NCI-H1092 (cell line): ENCODE measurements at places on chromosomes 13 and 19.

DNA sequence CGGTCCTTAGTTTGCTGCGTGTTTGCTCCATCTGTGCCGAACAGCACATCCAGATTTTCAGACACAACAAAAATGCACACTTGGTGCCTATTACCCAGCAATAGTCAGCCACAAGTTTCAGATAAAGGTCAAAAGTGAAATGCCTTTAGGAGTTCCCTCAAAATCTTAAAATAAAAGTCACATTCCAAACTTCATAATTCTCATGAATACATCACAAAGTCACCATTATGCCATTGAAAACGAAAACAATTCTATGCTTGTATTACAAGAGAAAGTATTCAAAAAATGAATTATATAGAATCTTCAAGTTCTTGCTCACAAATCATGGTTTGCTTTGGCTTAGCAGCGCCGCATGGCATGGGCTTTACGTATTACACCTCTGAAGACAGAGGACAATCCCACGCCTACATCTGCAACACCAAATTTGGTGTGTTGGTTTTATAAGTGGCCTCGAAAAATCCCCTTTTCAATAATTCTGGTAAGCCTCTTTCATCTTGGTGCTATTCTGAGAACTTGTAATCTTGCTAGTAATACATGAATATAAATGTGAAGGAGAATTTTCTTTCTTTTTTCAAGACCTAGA lies 26.6 kb downstream of the COL4A1 start:
- no peak for DNase-seq

DNA sequence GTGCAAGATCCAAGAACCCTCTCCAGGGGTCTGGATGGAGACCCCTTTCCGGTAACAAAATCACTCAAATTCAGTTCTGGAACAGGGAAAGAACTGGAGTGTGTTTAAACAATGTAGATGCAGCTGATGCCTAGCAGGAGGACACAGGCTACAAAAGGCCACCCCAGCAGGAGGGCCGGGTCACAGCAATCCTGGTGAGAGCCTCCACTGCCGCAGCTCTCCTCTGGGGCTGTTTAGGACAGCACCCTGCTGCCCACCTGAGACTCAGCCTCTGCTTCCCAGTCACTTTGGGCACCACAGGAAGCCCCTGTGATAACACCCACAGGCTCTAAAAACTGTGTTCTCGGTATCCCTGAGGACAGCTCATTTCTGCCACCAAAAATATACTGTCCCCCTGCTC lies 318.7 kb upstream of the NBEA start:
- DNase-seq: no peak

DNA sequence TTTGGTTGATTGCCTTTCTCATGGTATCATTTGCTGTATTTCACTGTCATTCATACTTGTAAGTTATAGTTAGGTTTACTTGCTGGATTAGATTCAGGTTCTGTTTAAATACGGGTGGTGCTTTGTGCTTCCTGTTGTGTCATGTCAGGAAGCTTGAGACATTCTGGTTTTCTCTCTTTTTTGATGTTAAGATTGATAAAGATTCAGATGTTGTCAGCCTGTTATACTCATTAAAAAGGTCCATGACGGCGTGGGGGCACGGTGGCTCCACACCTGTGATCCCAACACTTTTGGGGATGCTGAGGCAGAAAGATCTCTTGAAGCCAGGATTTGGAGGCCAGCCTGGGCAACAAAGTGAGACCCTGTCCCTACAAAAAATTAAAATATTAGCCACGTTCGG lies 45.7 kb downstream of the NAA16 start:
- no peak for DNase-seq

DNA sequence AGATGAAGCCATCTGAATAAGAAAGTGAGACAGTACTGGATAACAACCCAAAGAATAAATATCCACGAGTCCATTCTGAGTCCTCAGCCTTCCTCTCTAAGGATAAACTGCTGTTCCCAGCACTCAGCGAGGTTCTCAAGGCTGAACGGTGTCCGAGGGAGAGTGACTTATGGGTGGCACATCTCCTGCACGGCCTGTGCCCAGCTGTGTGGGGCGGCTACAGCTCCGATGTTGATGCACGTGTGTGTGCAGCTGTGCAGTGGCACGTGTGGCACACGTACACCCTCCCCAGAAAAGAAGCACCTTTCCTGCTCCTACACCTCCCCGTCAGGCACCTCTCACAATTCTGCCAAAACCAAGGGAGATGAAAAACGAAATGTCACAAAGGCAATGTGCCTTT lies 45.0 kb downstream of the RAB20 start:
- no peak for DNase-seq

DNA sequence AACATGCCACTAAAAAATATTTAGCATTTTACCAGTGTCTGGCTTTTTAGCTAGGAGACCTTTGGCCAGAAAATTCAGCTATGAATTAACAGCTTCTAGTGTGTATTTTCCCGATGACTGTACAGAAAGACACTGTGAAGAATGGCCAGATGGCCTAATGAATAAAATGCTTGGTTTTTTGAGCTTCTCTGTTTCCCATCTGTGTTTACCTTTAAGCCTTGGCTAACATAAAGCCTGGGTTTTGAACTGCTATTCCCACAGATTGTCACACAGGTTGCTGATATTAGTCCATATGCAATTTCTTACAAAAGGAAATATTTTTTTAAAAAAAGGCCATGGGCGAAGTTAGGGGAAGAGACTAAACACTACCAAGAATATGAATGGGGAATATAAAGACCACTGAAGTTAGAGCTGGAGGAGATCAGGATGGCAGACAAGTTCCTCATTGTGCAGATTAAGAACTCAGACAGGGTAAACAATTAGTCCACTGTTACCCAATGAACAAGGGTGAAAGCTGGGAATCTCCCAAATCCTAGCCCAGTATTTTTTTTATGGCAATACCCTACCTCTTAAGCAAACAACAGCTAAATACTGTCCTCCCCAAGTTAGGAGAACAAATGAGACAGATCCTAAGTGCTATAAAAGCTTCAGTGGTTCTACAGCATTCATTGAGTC lies 95.1 kb downstream of the DCT start:
- no peak for DNase-seq

DNA sequence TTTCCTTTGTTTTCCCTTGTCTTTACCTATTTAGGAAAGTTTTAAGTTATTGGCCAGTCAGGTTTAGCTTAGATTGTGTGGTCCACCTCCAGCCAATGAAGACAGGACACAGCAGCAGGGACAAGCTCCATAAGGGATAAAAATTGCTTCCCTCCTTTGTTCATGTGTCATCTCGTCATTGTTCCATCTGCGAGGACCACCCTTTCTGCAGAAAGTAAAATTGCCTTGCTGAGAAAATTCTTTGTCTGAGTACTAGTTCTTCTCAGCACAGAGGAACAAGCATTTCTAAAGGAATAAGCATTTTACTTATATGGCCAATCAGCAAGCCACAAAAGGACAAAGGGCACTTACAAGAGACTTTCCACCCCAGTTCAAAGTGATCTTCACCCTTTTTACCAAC lies 11.4 kb downstream of the ZNF560 start:
- DNase-seq: no peak

GRCh38 chr19:31256593-31256960 lies 92.7 kb downstream of the TSHZ3 start:
- no peak for DNase-seq

DNA sequence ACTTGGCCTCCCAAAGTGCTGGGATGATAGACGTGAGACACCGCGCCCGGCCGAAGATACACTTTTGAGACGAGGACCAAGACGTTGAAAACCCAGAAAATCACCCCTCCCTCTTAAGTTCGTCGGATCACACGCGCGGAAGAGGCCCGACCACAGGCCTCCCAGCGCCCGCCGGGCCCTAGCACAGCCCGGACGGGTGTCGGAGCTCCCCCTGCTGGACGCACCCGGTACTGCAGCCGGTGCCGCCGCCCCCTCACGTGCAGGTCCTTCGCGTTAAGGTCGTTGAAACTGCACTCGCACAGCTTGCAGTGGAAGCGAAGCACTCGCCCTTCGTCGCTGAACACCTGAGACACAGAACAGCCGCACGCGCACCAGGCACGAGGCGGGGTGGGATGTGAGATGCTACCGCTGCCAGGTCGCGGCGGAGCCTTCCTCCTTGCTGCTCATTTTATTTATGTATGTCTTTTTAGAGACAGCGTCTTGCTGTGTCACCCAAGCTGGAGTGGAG lies 35.7 kb upstream of the MATK start:
- peak; percentile 33 for DNase-seq

- no peak for DNase-seq
Measured at GRCh38 chr13:76894401-76895110, 8.4 kb upstream of the KCTD12 start.

DNA sequence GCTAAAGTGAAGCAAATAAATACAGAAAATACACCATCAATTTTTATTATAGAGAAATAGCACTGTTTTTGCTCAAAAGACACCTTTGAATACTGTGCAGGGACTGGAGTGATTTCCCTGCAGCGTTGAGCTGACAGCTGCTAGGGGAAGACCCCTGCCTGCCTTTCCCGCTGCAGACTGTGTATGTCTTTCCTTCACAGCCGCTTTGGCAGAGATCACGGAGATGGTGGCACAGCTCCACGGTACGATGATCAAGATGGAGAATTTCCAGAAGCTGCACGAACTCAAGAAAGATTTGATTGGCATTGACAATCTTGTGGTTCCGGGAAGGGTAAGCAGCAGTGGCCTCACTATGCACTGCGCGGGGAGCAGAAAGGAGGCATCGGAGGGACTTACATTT lies 141.5 kb downstream of the STK24 start:
- DNase-seq: no peak

GRCh38 chr19:28424662-28425045 lies 788.3 kb downstream of the UQCRFS1 start:
- DNase-seq: no peak

DNA sequence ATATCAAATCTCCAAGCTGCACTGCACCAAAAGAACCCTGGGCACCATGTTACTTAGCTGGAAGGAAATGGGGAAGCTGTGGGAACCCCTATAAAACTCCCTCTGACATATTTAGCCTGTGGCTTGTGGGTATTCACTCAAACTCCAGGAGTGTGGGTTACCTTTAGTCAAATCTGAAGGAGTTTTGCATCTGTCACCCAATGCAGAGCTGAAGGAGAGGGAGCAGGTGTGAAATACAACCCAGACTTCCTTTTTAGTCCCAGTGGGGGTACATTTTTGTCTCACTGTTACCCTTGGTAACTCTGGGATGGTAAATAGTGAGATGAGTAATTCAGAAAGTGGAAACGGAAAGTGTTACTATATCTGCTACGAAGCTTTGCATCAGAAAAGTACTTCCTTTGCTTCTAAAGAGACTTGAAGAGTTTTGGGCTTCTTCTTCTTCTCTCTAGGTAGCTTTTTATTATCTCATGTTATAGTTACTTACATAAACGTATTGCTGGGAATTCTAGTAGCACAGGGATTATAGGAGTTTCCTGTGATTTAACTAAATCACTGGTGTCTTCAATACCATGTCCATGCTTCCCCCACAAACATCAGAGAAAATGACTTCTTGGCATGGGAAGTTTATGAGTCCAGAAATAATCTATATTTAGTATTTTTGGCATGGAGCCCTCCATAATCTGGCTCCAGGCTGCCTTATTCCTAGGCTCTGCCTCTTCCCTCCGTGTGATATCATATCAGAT lies 105.9 kb downstream of the AKAP11 start:
- no peak for DNase-seq

- no peak for DNase-seq
Measured at GRCh38 chr13:90757127-90757680, 590.3 kb upstream of the MIR17HG start.

GRCh38 chr13:70884196-70884595 lies 775.9 kb upstream of the KLHL1 start:
- no peak for DNase-seq
